ENCODE measurements at places on chromosomes 7 and 10.
A peak's percentile ranks its signal among the peaks of the same experiment; 100 is the strongest.

GRCh38 chr7:47354831-47355541, 226.9 kb downstream of the TNS3 start:
- no peak overlapping the region for H3K4me3 ChIP-seq
- no peak overlapping the region for H3K27ac ChIP-seq
- H3K27me3 ChIP-seq, result no peaks in the 10 kb centered on the region

GRCh38 chr10:27099448-27099847, 846 bp downstream of the ANKRD26 start:
- H3K4me1 ChIP-seq, result peaks cover 55% of the 10 kb centered on the region
- no peaks in the 10 kb centered on the region for H3K27me3 ChIP-seq
- H3K36me3 ChIP-seq, result peaks cover 4% of the 10 kb centered on the region
- peak overlapping the region; percentile 85 for H3K4me3 ChIP-seq
- DNase-seq, result no peak

GRCh38 chr10:50362547-50363125, 111.3 kb upstream of the ASAH2 start:
- peak overlapping the region; percentile 80 for H3K27ac ChIP-seq
- no peak for DNase-seq
- H3K27me3 ChIP-seq, result no peaks in the 10 kb centered on the region
- H3K4me3 ChIP-seq, result no peak overlapping the region
- peaks cover 20% of the 10 kb centered on the region for H3K4me1 ChIP-seq
- H3K36me3 ChIP-seq, result peaks cover 7% of the 10 kb centered on the region

DNA sequence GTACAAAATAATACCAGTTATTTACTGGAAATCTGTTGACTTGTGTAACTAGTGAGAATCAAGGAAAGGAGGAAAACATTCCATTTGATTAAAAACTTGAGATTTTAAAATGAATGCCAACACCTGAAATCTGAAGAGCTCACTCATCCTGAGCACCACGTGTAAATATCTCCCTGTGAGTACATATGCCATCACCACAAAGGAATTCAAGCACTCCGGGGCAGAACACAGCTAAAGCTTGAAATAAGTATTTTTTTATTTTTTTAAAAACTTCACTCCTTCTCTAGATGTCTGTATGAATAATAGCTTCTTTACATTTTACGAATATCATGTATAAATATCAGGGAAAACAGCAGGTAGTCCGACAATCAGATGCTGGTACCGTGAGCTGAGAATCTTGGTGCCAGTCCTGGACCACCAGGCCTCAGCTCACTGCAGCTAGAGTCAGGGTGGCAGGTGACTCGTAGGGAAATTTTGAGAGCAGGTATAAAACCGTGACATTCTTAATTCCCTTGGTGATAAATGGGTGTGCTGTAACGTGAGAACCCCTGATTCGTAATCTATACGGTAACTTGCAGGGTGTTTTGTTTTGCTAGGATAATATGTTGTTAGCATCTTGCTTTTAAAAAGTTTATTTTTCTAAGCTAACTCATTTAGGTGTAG, 12.7 kb downstream of the LMTK2 start:
- peaks cover 22% of the 10 kb centered on the region for H3K4me1 ChIP-seq
- no peak overlapping the region for H3K4me3 ChIP-seq
- H3K27ac ChIP-seq, result no peak overlapping the region
- no peaks in the 10 kb centered on the region for H3K27me3 ChIP-seq

DNA sequence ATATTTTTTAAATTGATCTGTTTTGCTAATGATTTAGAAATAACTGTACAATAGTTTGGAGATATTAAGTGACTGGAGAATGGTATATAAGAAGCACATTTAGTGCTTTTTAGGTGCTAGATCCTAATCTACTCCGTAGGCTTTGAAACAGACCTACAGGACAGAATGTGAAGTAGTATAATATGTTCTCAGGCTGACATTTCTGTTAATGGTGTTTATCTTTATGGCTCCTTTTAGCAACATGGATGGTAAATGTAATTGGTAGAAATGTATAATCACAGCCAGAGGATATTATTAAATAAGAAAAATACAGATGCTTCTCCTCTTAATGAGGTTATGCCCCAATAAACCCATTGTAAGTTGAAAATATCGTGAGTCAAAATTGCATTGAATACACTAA, 30.6 kb upstream of the CCDC7 start:
- H3K4me3 ChIP-seq, result no peak overlapping the region
- no peak for DNase-seq
- no peaks in the 10 kb centered on the region for H3K36me3 ChIP-seq
- no peak overlapping the region for H3K27ac ChIP-seq

- H3K27ac ChIP-seq, result no peak overlapping the region
- no peaks in the 10 kb centered on the region for H3K27me3 ChIP-seq
- no peak overlapping the region for H3K4me3 ChIP-seq
These were observed 258.3 kb downstream of the SNX13 start for GRCh38 chr7:17681965-17682364.

- no peak for DNase-seq
- H3K27ac ChIP-seq, result no peak overlapping the region
- peaks cover 37% of the 10 kb centered on the region for H3K4me1 ChIP-seq
- peaks cover 74% of the 10 kb centered on the region for H3K27me3 ChIP-seq
These were observed 784 bp upstream of the SERPINE1 start for GRCh38 chr7:101125989-101126650.

DNA sequence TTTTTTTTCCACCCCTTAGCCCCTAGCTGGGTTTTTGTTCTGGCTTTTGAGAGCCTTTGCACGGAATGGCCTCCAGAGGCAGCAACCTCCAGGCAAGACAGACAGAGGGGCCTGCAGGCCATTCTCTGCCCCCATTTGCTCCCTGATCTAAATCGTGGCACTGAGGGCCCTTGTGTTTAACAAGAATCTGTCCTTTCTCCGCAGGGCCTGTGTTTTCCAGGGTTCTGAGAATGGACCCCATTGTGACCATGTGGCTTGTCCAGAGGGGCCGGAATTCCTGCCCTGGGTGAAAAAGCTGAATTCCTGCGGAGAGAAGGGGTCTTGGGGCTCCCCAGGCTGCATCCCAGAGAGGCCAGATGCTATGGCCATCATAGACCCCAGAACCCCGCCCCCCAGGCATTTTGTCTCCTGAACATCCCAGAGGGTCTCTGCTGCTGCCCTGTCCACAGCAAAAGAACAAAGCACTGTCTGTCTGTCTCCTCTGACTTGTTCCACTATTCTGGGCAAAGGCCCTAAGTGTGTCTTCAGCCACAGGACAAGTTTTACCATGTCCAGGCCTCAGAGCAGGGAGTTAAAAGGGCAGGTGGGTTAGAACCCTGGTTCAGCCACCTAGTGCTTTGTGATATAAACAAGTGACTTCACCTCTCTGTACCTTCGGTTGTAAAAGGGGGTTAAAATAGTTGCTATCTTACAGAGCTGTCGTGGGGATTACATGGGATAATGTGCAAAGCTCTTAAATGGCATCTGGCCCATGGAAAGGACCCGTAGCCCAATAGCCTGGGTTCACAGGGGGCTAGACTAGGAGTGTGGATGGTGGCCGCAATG, 155.6 kb downstream of the SH3PXD2A start:
- no peaks in the 10 kb centered on the region for H3K36me3 ChIP-seq
- DNase-seq, result no peak
- H3K4me1 ChIP-seq, result peaks cover 33% of the 10 kb centered on the region

DNA sequence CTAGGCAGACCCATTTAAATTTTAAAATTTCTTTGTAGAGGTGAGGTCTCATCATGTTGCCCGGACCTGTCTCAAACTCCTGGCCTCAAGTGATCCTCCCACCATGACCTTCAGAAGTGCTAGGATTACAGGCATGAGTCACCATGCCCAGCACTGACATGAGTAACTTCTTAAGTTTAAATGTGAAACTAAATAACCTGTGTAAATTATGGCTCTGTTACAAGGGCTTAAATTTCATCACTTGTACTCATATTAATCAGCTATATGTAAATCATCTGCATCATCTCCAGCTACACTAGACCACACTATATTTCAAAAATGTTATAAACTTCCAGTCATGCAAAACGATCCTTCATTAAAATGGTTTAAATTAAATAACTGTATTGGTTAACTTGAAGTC, 56.1 kb downstream of the ATAD1 start:
- peak overlapping the region; percentile 97 for H3K27ac ChIP-seq
- H3K27me3 ChIP-seq, result no peaks in the 10 kb centered on the region
- peak; percentile 77 for DNase-seq
- H3K36me3 ChIP-seq, result peaks cover 8% of the 10 kb centered on the region
- H3K4me3 ChIP-seq, result peak overlapping the region; percentile 62

- no peak overlapping the region for H3K4me3 ChIP-seq
- DNase-seq, result no peak
- H3K27me3 ChIP-seq, result peaks cover 23% of the 10 kb centered on the region
- H3K4me1 ChIP-seq, result no peaks in the 10 kb centered on the region
- no peak overlapping the region for H3K27ac ChIP-seq
These were observed 245.7 kb upstream of the FOXK1 start for GRCh38 chr7:4436361-4436895.

- H3K27ac ChIP-seq, result no peak overlapping the region
- no peak overlapping the region for H3K4me3 ChIP-seq
- peaks cover 23% of the 10 kb centered on the region for H3K36me3 ChIP-seq
- no peak for DNase-seq
These were observed 63.0 kb upstream of the DRGX start for GRCh38 chr10:49458869-49459268.

GRCh38 chr10:43971981-43972380, 323.3 kb upstream of the ZNF32 start:
- H3K36me3 ChIP-seq, result no peaks in the 10 kb centered on the region
- DNase-seq, result no peak
- H3K27ac ChIP-seq, result no peak overlapping the region
- H3K4me1 ChIP-seq, result no peaks in the 10 kb centered on the region
- H3K4me3 ChIP-seq, result no peak overlapping the region

GRCh38 chr7:123682690-123683089, 27.0 kb downstream of the LMOD2 start:
- no peaks in the 10 kb centered on the region for H3K27me3 ChIP-seq
- H3K27ac ChIP-seq, result no peak overlapping the region
- no peaks in the 10 kb centered on the region for H3K4me1 ChIP-seq
- H3K36me3 ChIP-seq, result peaks cover 3% of the 10 kb centered on the region

GRCh38 chr10:100888957-100889356, 23.8 kb upstream of the SLF2 start:
- no peaks in the 10 kb centered on the region for H3K36me3 ChIP-seq
- no peak overlapping the region for H3K27ac ChIP-seq
- DNase-seq, result no peak
- H3K4me1 ChIP-seq, result no peaks in the 10 kb centered on the region
- peaks cover 30% of the 10 kb centered on the region for H3K27me3 ChIP-seq
- H3K4me3 ChIP-seq, result no peak overlapping the region

Data from activated T-cell treated with anti-CD3 and anti-CD28 coated beads, Interleukin-2, amount 50 U/mL, for 72 hours (primary cell).